ENCODE measurements at places on chromosomes 7 and 10.
A peak's percentile ranks its signal among the peaks of the same experiment; 100 is the strongest.

- DNase-seq, result no peak
Measured at GRCh38 chr7:7516156-7516555, 19.5 kb downstream of the COL28A1 start.

- no peak for DNase-seq
Measured at GRCh38 chr7:14432924-14433323, 443.5 kb upstream of the ETV1 start.

DNA sequence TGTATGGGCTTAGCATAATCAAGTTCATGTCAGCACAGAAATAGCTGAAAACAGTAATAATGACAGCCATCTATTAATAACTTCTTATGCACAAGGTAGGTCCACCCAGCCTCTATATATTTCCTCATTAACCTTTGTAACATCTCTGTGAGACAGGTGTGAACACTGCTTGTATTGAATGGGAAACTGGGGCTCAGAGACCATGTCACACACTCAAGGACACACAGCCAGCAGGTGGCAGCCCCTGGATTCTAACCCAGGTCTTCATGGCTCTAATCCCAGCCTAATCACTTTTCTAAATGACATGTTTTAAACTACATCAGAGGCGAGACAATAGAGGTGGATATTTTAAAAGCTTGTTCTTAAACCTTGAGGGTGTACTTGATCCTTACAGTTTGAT is 591.4 kb downstream of the PARD3 start:
- no peak for DNase-seq

- DNase-seq, result no peak
Measured at GRCh38 chr10:121323443-121323842, 274.8 kb downstream of the FGFR2 start.

GRCh38 chr7:64541438-64542359 is 21.2 kb downstream of the ZNF680 start:
- DNase-seq, result no peak

DNA sequence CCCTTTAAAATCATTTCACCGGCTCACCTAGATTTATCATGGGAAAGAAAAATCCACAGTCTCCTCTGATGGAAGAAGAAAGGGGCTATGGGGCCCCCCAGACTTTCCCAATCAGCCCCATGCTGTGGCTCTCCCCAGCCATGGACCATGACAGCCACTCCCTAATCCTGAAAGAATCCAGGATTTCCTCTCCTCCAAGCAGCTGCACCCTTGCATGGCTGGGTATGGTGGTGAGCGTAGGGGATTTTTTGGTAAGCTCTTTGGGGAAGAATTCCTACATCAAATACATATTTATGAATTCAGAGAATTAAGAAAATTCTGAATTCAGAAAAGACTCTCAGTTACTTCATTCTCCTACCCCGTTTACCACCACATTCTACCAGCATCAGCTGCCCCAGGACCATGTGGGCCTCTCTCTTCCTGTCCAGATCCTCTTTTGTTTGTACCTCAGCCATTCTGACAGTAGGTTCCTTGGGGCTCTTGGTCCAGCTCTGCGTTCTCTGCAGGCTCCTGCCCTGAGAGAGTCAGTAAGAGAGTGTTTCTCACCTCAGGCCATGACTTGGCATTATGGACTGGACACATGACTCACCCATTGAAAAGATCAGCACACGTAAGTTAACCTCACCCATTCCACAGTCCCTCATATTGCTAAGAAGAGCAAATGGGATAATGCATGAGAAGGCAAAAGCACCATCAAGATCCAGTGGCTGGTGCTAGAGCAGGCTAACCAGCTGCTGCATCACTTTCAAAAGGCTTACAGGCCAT is 337.8 kb downstream of the ELMO1 start:
- DNase-seq, result no peak

DNA sequence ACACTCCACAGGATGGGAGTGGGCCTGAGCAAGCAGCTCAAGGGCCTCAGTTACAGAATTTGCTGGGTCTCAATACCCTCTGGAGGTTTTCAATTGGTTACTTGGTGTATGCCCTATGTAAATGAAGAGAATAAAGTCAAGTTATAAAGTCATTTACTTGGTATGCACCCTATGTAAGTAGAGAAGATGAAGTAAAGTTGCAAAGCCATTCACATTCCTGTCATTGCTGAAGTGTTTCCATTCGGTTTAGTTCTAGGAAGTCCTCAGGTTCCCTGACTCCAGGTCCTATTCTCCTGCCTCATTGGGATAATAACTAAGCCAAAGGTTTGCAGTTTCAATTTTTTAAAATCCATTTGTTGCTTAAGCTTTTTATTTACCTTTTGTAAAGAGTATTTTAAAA is 272.6 kb upstream of the NPSR1 start:
- DNase-seq, result no peak

GRCh38 chr10:97399843-97400545 is 1.1 kb downstream of the RRP12 start:
- no peak for DNase-seq

GRCh38 chr7:20578257-20578771 is 37.2 kb upstream of the ABCB5 start:
- no peak for DNase-seq

DNA sequence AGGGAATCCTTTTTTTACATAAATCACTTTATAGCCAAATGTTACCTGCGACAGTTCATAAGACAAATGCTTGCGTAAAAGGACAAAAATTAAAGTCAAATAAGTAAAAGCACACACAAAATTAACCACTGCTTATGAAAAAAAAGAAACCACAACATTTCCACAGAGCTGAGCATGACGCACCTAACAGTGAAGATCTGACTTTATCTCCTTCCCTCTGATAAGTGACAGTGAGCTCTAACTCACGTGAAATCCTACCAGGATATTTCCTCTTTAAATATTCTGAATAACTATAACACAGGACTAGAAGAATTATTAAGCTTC is 225.5 kb downstream of the SFMBT2 start:
- no peak for DNase-seq

DNA sequence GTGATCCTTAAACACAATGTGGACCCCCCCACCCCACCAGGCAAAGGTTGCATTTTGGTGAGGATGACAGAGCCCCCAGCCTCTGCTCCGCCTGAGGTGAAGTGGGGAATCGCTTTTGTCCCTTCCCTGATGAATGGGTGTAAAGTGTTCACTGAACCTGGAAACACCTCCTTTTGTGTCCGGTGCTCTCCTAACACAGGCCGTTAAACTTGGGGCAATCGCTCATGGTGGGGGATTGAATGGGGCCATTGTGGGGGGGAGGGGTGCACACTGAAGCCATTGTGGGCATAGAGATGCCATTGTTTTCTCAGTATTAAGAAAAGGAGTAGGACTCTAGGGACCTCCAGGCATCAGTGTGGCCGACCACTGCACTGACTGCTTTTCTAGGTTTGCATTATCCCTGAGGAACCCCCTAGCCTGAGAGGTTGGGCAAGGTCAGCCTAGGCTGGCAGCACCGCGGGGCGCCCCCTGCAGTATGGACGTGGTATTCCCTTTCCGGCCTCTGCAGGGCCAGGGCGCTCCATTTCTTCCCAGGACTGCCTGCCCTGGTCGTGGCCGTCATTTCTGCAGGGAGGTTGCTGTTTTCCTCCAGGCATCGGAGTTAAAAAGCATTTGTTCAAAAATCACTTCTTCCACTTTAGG is 158.3 kb downstream of the TCF7L2 start:
- no peak for DNase-seq

DNA sequence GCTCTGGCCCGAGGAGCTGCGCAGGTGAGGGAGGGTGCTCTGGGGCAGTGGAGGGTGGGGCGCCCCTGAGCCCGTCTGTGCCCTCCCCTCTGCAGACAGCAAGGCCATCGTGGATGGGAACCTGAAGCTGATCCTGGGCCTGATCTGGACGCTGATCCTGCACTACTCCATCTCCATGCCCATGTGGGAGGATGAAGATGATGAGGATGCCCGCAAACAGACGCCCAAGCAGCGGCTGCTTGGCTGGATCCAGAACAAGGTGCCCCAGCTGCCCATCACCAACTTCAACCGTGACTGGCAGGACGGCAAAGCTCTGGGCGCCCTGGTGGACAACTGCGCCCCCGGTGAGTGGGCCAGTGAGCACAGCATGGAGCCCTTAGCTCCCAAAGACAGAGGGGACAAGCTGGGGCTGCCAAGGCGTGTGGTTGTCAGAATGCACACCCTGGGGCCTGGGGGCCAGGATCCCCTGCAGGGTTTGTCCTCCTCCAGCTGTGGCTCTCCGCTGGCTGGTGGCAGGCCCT is 5.1 kb downstream of the FLNC start:
- DNase-seq, result no peak

- no peak for DNase-seq
Measured at GRCh38 chr10:43963793-43964425, 315.2 kb upstream of the ZNF32 start.

DNA sequence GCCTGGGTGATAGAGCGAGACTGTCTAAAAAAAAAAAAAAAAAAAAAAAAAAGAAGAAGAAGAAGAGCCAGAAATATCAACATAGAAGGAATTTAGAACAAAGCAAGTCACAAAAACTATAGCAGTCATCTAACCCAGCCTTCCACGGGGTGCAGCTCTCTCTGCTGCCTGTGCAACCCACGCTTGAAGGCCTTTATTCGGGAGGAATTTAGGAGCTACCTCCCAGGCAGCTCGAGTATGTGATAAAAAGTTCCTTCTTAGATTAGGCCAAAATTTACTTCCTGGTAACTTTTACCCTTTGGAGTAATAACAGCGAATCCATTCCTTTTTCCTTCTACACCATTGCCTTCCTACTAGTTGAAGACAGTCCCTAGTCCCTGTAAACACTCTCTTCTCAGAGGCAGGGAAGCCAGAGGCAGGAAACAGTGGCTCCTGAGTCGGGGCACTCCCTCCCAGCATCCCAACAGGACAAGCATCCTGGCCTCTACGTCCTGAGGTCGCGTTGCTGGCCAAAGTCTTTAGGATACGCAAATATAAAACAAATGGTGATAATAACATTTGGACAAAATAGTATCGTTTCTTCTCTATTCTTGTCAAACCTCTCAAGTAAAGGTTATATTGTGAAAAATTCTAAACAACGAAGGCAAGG is 109.3 kb upstream of the KMT2C start:
- no peak for DNase-seq

DNA sequence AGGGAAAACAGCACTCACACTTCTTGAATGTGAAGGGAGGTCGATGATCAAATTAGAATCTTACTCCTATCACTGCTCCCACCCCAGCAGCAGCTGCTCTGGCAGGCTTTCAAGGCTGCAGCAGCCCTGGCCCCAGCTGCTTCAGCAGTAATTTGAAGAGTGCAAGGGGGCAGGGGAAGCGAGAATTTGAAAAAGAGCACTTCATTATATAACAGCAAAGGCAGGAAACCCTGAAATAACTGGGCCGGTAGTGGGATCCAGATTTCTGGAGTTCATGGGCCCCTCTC is 44.9 kb downstream of the MYPN start:
- no peak for DNase-seq

DNA sequence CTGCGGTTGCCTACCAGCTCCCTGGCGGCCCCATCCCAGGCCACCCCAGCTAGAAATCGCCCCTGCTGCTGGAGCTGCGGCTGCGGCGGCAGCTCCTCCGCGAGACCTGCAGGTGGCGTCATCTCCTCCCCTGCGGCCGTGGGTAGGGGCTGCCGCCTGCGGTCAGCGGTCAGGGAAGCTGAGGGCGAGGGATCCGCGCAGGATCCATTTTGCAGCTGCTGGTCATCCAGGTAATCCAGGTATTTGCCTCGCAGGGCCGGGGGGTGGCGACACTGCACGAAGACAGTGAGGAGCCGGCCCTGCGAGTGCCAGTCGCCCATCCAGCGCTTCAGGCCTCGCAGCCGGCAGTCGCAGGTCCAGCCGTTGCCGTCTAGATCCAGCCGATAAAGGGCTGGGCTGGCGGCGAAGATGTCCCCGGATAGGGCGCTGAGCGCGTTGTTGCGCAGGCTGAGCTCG is 1.5 kb downstream of the TRIL start:
- DNase-seq, result peak; percentile 20

- no peak for DNase-seq
Measured at GRCh38 chr10:92690915-92691590, 1.3 kb downstream of the HHEX start.

Data from anterior cingulate cortex (tissue), 58 donors.